ENCODE measurements at places on chromosomes 1 and 21.

GRCh38 chr1:186079084-186079684, 295.9 kb downstream of the TPR start:
- DNase-seq = no peak

DNA sequence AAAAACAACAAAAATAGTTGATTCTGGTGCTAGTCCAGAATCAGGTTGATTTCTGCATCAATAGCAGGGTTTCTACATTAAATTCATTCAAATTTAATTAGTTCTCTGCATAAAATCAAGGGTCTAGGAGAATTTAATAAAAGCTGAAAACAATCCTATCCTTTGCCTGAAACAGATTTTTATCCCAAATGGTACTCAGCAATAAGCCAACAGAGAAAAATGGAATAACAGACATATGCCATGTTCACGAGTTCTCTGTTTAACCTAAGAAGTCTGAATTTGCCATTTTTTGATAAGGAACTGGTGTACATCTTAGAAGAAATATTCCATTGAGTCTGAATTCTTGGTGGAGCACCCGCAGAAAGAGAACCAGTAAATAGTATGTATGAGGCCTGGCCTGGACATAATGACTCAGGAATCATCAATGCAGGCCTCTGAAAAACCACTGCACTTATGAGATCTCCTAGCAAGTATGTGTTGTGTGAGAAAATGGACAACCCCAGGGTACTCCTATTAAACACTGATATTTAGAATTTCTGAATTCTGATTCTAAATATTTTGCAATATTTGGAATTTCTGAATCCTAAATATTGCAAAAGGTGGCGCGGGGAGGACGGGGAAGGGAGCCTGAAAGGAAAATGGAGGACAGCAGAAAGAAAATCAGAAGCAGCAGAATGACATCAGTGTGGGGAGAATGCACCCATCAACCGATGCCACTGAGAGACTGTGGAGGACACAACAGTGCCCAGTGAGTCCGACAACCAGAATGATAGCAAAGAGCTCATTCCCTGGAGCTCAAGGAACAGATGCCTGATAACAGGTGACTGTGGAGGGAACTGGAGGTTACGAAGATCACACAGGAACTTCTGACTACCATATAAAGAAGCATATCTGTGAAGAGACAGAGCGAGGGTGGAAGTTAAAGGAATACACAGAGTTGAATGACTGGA, 97.6 kb downstream of the APP start:
- DNase-seq = no peak

- DNase-seq = no peak
Observed at GRCh38 chr1:104459886-104460285, 710.2 kb downstream of the AMY1C start.

DNA sequence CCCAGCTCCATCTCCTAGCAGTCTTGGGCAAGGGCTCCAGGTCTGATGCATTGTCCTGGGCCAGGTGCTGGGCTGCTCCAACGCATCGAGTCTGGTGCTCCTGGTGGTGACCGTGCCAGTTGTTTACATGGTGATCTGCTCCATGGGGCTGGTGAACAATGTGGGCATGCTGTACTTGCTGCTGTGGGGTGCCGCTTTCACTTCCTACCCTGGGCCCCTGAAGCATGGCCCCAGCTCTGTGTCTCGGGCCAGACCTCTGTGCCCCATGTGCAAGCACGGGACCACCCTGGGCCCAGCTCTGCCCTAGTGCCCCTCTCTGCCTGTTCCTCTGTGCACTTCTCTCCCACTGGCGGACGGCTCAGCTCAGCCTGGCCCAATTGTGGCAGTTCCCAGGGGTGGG, 119.4 kb downstream of the MAST2 start:
- no peak for DNase-seq

- DNase-seq = no peak
Observed at GRCh38 chr1:107975851-107976250, 10.9 kb upstream of the VAV3 start.

- DNase-seq = no peak
Observed at GRCh38 chr1:64721135-64721534, 23.7 kb upstream of the RAVER2 start.

GRCh38 chr1:98102345-98103030, 181.7 kb upstream of the DPYD start:
- DNase-seq = no peak

DNA sequence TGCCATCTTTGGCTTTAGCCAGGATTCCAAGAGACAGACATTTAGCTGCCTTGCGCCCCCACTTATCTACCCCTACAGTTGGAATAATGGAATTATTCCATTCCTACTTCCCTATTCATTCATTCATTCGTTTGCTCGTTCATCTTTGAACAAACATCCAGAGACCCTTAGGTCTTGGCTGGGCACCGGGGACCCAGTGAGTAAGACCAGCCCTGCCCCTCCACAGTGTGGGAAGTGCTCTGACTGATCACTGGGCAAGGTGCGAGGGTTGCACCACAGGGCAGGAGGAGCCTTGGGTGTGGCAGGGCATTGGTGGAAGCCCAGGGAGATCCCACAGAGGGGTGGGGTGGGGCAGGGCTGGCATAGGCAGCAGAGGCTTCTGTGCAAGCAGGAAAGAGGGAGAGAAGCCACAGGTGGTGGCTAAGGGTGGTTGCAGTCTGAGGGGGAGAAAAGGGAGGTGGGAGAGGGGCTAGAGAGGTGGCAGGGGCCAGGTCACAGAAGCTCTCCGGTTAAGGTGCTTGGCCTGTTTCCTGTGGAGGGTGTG, 35.0 kb upstream of the TMEM61 start:
- no peak for DNase-seq

DNA sequence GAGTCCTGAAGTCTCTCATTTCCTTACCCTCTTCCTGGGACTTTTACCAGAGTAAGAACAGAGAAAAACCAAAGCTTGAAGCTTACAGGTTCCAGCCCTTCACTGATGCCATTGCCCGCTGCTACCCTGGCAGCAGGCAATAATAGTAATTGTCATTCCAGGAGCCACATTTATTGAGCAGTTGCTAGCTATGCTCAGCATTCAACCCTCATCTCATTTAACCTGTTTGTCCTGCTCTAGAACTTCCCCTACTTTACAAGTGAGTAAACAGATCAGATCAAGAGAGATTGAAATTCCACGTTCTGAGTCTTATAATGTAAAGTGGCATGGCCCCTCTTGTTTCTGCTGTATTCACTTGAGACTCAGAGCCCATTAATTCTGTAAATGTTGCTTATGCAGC, 80.4 kb downstream of the ATP1A1 start:
- no peak for DNase-seq

GRCh38 chr1:170755795-170756194, 91.9 kb downstream of the PRRX1 start:
- DNase-seq = no peak

DNA sequence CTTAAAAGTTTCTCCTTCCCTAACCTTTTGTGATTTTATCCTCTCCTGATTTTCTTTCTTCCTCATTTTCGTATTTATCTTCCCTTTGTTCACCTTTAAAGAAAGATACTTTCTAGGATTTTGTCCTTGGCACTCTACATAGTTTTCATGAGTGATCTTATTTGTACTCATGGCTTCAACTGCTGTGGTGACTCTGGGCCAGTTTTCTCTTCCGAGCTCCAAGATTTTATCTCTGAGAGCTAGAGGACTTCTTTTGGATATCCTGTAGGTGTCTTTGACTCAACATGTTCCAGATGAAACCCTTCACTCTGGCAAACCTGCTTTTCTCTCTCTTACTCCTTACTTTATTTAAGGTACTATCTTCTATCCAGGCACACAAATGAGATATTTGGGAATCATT, 53.7 kb upstream of the MACF1 start:
- DNase-seq = no peak

GRCh38 chr1:41677620-41678019, 193.1 kb upstream of the EDN2 start:
- no peak for DNase-seq

DNA sequence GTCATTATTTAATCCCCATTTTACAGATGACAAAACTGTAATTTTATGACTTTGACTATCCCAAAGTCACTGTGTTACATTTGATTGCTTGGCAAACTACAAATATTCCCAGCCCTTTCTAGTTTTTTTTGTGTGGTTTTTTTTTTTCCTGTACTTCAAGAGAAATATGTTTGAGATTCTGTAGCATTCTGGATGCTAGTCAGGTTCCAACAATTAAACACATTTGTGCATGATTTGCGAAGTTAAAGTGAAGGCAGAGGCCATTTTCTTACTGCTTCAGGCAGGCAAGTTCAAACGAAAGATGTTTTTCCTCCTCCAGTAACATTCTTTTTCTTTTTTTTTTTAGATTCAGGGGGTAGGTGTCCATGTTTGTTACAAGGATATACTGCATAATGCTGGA, 107.9 kb upstream of the SERTAD4 start:
- DNase-seq = no peak

- DNase-seq = no peak
Observed at GRCh38 chr1:89277725-89278124, 5.1 kb upstream of the GBP5 start.

- DNase-seq = no peak
Observed at GRCh38 chr1:76274302-76274701, 199.8 kb downstream of the ST6GALNAC3 start.

DNA sequence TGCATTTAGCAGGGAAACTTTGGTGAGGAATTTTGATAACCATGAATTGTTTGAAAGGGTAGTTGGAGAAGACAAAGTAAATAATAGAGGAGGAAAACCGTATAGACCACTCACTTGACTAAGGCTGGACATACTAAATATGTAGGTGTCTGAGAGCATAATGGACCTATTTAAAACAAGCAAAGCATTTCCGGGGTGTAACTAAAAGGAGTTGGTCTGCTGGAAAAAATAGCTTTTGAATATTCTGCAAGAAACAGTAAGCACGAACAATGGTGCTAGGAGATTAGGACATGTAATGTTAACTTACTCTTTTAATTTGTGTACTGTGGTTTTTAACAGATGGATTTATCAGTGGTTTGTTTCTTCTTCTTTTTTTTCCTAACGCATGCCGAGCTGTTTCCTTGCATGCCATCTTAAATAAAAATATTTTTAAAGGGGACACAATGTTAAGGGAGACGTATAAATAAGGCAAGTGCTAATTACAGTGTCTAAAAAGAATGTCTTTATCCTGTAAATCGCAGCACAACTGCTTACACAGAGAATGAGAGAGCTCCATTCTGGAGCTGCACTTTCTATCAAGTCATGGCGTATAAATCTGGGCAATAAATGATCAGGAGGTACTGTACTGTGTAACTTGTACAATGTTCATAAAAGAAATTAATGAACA, 492.1 kb downstream of the LMO4 start:
- DNase-seq = no peak

- DNase-seq = no peak
Observed at GRCh38 chr1:187960125-187960638, 1131.4 kb downstream of the PLA2G4A start.

DNA sequence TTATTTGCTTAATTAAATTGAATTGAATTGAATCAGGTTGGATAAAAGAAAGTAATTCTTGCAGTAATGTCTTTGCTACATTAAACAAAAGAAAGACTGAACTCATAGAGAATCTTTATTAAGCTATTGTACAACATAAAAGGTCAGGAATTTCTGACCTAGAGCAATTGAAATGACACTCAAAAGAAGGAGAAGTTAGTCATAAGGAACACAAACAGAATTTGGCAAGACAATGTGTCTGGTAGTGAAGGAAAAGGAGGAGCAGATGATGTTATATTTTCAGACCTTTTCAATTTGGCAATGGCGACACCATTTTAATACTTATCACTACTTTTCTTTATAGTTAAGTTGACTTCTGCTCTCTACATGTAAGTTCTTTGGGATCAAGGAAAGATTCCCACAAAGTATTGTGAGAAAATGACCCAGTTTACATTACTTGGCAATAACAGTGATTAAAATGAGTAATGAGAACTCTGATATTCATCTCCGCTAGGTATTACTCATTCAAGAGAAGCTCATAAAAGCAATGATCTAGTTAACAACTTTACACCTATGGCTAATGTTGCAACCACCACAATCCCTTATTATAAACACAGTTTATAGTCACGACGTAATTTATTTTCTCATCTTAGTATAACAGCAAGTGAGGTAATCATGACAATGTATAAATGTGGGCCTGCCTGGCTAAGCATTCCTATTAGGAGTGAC, 14.7 kb upstream of the KRTAP21-1 start:
- no peak for DNase-seq

DNA sequence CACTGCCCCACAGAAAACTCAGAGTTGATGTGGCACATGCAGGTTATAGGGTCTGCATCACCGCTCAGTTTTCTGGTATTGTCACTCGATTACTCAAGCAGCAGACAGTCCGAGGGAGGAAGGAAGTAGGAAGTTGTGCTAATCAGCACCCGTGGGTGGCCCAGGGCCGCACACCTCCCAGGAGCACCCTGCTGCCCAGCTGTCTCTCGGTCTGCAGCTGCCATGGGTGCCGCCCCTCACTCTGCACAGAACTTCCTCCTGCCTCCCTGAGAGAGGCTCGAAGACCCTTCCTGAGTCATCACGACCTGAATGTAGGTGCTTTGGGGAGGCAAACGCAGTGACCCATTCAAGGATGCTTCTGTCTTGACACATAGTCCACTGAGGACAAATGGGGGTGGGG, 4.2 kb upstream of the TFF3 start:
- peak; percentile 47 for DNase-seq

DNA sequence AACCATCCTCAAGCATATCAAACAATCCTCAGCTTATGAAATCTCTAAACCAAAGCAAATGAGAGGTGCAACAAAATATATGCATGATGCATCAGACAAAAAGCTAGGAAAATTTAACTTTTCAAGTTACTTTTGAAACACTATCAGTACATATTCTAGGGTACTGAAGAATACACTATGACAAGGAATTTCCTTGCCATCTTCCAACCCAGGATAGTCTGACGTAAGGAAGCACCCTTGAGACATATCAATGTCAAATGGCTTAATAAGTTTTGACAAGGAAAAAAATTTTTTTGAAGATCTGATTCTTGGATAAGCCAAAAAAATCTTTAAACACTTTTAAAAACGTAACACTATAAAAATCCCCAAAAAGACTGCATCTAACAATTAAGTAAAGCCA, 64.9 kb downstream of the KIFAP3 start:
- no peak for DNase-seq

DNA sequence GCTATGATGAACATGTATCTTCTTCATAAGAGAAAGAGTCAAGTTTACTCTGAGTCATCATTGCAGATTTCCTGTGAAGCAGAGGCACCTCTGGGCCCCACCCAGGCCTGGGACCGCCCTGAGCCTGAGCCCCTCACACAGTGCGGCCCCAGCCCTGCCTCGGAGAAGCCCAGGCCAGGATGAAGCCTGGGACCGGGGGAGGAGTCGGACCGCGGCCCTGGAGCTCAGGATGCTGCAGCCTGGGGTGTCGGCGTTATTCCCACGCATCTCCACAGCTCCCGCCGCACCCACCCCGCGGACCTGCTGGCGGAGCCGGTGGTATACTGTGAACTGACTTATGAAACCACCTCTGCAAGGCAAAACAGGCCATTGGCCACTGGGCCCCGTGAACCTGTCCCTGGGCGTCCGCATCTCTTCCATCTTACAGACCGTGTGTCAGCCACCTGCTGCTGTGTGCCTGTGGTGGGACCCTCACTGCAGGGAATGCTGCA, 2.4 kb upstream of the COL6A1 start:
- DNase-seq = peak; percentile 66
